ENCODE measurements at places on chromosomes 1 and 21.

DNA sequence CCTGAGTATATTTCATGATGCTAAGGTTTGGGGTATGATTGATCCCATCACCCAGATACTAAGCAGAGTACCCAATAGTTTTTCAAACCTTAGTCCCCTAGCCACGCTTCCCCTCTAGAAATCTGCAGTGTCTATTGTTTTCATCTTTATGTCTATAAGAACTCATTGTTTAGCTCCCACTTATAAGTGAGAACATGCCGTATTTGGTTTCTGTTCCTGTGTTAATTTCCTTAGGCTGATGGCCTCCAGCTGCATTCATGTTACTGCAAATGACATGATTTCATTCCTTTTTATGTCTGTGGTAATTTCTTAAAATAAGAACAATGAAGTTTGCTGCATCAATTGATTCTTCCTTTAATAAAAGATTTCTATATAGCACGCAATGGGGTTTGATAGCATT is 301.3 kb downstream of the PLPP3 start:
- no peak for DNase-seq

GRCh38 chr1:14071581-14071980 is 371.6 kb downstream of the PRDM2 start:
- no peak for DNase-seq

DNA sequence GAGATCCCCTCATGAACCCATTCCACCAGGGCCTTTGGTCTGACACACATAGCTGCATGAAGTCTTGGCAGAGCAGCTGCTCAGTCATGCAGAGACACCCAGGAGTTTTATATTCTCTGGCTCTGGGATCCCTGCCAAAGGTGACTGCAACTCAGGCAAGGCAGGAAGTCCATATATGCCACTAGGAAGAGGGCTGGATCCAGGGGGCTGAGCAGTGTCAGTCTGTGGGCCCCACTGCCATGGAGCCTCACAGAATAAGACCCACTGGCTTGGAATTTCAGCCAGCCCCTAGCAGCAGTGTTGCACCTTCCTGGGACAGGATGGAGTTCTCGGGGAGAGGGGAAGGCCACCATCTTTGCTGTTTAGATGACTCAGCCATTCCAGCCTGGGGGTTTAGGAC is 199.7 kb downstream of the TBX15 start:
- peak; percentile 4 for DNase-seq

DNA sequence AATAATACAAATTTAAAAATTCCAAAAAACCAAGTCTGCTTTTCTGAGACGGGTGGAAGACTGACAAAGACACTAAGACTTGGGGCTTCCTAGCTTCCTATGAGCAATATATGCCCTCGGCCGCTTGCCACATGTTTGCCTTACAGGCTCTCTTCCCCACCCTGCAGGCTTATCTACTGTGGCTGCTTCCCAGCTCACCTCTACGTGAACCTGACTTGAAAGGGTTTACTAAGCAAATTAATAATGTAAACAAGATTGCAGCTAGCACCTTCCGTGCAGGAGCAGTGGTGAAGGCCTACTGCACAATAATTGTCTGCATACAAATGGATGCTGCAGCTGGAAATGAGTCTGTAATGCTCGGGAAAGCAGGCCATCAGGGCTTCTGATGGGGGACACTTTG is 152.9 kb upstream of the DAB1 start:
- no peak for DNase-seq

GRCh38 chr1:11156441-11156840 is 32.7 kb upstream of the ANGPTL7 start:
- no peak for DNase-seq

GRCh38 chr1:1069711-1070676 is 4.1 kb downstream of the RNF223 start:
- no peak for DNase-seq

Data from AG09309 (cell line).